ENCODE measurements at places on chromosomes 3 and 15. TPM values are rescaled to one million over a fixed set of nuclear protein-coding genes. Genes with fewer than 3 reads are reported as not detected.
A peak's percentile ranks its signal among the peaks of the same experiment; 100 is the strongest.

GRCh38 chr3:107824822-107825371 is 265.9 kb downstream of the CD47 start:
- DNase-seq, result no peak

- no peak for DNase-seq
Observed at GRCh38 chr15:74374648-74375302, 7.3 kb upstream of the CYP11A1 start.

- DNase-seq, result no peak
Observed at GRCh38 chr3:52554026-52554755, 17.8 kb downstream of the UQCC5 start.

- no peak for DNase-seq
Observed at GRCh38 chr3:9649791-9650521, 651 bp downstream of the MTMR14 start.

DNA sequence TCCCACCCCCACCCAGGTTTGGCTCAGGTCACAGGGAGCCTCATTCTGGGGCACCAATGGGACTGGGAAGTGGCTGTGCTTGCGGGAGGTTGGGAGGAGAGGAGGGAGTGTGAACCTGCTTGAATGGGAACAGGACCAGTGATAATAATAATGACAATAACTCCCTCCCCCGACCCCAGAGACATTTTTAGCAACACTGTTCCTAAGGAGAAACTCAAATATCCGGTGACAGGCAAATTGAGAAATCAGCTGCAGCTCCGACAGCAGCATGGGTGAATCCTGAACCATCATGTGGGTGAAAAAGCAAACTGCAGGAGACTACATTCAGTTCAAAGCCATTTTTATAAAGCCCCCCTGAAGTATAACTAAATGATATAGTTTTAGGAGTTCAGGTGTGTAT is 11.6 kb upstream of the RPL29 start:
- no peak for DNase-seq

GRCh38 chr3:106699122-106699521 is 678.1 kb upstream of the CCDC54 start:
- DNase-seq, result no peak

DNA sequence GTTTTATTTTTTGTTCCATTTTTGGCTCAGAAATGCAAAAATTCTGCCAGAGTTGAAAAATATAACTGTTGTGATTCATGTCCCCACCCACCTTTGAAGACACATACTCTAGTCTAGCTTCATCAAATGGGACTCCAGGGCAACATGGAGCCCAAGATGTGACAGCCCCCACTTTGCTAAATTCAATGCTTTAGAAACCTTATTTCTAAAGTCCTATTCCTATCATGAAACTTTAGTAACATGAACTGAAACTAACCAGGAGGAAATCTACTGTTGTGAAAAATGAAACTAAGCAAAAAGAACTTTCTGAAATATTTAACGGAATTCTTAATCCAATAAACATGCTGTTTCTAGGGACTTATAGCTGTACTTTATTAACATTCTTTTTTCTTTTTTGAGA is 20.3 kb downstream of the UBP1 start:
- DNase-seq, result no peak

GRCh38 chr15:71465131-71465955 is 345.0 kb upstream of the NR2E3 start:
- no peak for DNase-seq

DNA sequence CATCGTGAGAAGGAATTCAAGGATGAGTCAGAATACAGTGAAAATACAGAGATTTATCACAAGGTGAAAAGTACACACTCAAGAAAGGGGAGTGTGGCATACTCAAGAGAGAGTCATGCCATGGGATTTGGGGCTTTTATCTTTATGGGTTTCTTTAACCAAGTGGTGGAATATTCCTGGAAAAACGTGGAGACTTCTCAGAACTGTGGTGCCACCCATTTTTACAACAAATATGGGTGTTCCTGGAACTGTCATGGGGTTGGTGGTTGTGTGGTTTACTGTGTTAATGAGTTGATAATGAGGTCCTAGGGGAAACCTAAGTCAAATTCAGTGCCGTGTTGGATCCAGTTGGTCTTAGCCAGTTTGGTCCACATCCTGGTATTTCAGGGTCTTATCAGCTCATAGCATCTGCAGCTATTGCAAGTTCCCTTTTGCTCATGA is 497.2 kb downstream of the GABRG3 start:
- DNase-seq, result no peak

GRCh38 chr15:80199366-80199765 is 46.6 kb downstream of the FAH start:
- no peak for DNase-seq

- DNase-seq, result no peak
Observed at GRCh38 chr15:67744331-67745072, 80.8 kb upstream of the SKOR1 start.

GRCh38 chr15:62360332-62361097 is 195.4 kb upstream of the C2CD4B start:
- no peak for DNase-seq

- DNase-seq, result no peak
Observed at GRCh38 chr15:80491163-80491847, 87.1 kb downstream of the ARNT2 start.

DNA sequence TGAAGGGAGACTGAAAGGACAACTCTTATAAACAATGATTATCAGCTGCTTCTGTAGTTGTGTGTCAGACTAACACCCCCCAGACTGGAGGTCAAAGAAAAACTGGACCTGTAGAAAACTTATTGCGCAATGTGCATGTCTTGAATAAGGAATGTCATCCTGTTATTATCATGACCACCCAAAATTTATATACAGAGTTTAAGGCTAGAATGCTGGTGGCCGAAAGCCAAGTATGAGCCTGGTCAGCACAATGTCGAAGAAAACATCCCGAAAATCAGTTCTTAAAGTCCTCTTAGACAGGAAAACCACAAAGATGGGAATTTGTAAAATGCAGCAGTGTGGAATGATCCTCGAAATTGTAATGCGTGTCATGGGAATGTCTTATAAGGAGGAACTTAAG is 29.3 kb downstream of the RFTN1 start:
- no peak for DNase-seq

DNA sequence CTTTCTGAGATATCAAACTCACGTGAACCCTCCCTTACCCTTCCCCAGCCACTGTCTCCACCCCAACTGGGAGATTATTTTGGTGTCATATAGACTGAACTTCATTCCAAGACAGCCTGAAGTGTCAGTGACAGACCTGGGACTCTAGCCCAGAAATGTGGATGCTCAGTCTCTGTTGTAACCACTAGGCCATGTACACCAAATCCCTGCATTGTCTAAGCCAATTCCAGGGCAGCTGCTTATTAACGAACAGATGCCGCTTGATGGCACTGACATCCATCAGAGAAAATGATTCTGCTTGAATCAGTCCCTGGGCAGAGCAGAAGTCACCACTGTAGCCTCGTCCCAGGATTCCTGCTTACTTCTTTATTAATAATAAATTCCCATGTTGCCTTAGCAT is 305.5 kb downstream of the GRM7 start:
- DNase-seq, result no peak

GRCh38 chr3:99753268-99753975 is 64.2 kb upstream of the CMSS1 start:
- DNase-seq, result peak; percentile 82

- DNase-seq, result no peak
Observed at GRCh38 chr3:160633361-160634083, 43.4 kb upstream of the ARL14 start.

DNA sequence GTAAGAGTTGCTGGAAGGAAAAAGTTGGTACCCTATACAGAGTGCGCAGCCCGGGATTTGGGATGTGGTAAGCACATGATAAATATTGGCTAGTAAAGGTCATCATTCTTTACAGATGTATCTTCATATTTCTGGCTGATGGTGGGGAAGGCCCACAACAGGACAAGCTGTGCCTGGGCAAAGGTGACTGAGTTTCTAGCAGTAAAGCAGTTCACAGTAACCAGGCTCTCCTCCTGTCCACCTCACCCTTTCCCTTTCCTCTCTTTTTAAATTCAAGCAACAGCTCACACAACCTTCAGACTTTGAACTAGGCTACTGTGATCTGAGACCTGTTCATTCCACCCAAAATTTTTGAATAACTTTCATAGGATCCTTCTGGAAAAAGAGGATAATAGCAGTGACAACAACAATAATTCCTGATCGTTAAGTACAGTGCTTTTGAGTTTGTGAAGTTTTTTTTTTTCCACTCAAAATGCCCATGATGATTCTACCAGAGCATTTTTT is 145.9 kb upstream of the TBL1XR1 start:
- DNase-seq, result no peak

DNA sequence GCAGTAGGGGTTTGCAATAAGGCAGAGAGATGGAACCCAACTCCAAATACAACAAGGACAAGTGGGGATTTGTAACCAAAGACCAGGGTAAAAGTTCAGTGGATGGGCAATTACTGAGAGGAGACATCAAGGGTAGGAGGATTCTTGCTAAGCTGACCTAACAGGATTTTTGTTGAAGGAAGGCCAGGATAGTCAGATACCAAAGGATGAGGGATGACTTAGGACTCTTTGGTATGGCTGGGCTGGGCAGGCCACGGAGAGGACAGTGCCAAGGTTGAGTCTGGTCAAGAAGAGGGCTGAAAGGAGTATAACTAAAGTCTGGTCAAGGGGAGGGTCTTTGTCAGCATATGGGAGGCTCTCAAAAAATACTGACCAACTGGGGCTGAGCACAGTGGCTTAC is 85.3 kb upstream of the UBE2E2 start:
- no peak for DNase-seq

GRCh38 chr3:8550611-8551010 is 49.0 kb downstream of the LMCD1 start:
- no peak for DNase-seq

The TRIM59 gene
- total RNA-seq, result 25.3 TPM

The PYGO1 gene
- total RNA-seq, result 1.8 TPM

The REC114 gene
- total RNA-seq, result not detected

The PSTPIP1 gene
- not detected for total RNA-seq

The DUOXA2 gene
- total RNA-seq, result not detected

The LRIG1 gene
- total RNA-seq, result 2.9 TPM

The CDCP1 gene
- 124 TPM for total RNA-seq
